ENCODE measurements at places on chromosomes 5 and 9.

GRCh38 chr9:136385015-136385414 lies 11.5 kb upstream of the CARD9 start:
- no peak for DNase-seq

DNA sequence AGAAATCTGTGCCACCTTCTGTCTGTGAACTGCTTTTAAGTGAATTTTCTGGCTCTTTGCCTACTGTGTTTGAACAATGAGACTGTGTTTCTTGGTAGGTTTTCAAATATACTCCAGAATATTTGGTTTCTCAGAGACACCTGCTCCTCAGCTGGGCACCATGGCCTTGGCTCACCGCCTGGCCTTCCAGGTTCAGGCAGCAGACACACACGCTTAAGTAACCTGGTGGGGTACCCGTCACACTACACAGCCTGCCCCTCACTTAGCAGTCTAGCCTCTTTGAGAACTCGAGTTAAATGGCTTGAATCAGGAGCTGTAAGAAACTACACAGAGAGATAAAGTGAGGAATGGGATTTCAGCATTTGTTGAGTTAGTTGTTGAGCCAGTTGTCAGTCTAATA lies 530.5 kb downstream of the MTRR start:
- DNase-seq = no peak

- DNase-seq = no peak
Observed at GRCh38 chr5:143271431-143271830, 132.1 kb downstream of the NR3C1 start.

- DNase-seq = no peak
Observed at GRCh38 chr9:93670208-93671019, 94.0 kb downstream of the PHF2 start.

GRCh38 chr9:134382733-134383132 lies 56.5 kb downstream of the RXRA start:
- no peak for DNase-seq

DNA sequence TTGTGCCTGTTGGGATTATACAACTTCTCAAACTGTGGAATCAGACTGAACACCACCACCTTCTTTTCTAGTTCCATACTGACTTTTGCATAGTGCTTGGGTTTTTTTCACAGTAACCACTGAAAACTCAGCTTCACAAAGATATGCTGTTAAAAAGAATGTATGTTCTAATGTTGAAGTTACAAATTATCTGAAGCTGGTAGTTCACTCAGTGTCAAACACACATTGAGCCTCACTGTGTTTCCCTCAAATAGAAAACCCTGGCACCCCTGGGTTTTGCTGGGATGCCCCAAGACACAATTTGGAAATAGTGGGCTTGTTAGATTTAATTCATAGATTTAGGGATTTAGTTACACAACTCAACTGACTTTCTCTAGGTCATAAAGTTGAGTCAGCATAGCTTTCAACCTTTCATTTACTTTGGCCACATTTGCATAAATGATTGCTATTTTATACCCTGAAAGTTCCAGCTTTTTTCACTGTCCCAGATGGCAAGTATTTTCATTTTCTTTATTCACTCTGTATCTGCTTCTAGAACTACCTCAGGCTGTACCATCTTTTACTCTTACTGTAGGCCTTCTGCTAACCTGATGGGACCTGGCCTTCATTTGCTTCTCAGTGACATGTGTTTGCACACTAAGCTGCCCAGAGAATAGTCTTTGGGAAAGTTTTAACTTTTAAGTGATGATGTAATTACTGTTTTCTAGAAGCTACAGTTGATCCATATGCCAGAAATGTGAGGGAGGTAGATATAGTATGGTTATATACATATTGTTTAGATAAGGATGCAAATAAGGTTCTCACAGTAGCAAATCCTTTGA lies 115.1 kb downstream of the CDC42SE2 start:
- no peak for DNase-seq

GRCh38 chr9:100222674-100223073 lies 123.6 kb downstream of the INVS start:
- DNase-seq = no peak

- no peak for DNase-seq
Observed at GRCh38 chr5:173888473-173889131, 453 bp downstream of the CPEB4 start.

DNA sequence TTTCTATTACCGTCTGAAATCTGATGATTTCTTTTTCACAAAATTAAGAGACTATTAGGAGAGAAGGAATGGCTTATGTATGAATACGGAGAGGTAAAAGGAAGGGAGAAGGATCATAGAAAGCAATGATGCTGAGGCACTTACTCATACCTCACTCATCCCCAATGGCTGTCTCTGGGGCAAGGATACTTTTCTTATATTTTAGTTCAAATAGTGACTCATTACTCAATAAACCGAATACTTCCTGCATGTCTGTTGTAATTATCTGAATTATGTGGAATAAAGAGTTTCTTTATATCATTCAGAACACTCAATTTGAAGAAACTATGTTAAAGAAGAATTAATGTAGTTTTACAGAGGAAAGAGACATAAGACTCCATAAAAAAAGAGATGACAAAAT lies 284.5 kb upstream of the NUDT12 start:
- DNase-seq = no peak

GRCh38 chr9:76490249-76490990 lies 31.4 kb downstream of the GCNT1 start:
- DNase-seq = no peak

DNA sequence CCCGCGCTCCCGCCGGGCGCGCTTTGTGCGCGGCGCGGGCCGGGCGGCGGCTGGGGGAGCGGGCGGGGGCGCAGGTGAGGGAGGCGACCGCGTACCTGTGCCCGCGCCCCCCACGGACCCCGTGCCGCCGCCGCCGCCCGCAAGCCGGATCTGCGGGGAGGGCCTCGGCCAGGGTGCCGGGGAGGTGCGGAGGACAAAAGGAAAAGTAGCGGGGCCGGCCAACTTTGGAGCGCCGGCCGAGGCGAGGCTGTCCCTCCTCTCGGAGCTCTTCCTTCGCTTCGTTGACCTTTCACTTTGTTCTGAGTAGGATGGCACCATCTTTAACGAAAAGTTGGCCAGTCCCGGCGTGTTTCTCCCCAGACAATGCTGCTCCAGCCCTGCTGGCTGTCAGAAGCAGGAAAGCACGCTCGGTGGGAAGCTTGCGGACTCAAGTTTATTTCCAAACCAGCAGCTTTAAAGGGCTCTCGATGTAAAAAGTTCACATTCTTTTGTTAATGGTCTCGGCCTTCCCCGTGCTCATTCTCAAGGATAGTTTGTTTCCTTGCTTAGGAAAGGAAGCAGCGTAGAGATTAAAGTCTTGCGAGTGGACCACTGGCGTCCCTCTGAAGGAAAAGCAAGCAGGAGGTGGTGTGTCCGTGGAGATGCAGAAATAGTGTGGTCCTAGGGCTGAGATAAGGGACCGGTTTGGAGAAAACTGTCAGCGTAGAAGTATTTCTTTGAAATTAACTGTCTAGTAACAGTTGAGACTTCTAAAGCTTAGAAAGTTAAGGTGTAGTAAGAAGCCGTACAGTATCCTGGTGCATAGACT lies 639 bp downstream of the EHMT1 start:
- no peak for DNase-seq

DNA sequence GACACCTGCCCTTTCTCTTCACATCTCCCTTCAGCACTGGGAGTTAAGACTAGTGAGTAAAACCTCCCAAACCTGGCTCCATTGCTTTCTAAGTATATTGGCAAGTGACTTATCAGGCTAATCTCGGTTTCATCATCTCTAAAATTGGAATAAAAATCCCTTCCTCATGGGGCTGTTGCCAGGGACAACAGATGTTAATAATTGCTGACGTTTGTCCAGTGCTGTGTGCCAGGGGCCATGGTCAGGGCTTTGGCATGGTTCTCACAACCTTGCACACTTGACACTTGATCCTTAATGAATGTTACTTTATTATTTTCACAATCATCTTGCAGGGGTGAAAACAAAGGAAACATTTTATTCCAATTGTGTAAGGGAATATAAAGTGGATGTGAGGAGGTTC lies 1262.0 kb upstream of the WWC1 start:
- DNase-seq = no peak

DNA sequence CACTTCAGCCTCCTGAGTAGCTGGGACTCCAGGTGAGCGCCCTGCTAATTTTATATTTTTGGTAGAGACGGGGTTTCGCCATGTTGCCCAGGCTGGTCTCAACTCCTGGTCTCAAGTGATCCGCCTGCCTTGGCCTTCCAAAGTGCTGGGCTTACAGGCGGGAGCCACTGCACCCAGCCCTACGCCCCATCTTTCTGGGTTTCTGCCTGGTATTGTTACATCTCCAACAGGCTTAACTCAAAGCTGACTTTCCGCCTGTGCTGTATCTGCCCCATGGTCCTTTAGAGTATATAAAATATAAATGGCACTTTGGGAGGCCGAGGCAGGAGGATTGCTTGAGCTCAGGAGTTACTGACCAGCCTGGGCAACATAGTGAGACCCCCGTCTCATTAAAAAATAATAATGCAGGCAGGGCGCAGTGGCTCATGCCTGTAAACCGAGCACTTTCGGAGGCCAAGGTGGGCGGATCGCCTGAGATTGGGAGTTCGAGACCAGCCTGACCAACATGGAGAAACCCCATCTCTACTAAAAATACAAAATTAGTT lies 36.5 kb upstream of the GLDC start:
- no peak for DNase-seq

DNA sequence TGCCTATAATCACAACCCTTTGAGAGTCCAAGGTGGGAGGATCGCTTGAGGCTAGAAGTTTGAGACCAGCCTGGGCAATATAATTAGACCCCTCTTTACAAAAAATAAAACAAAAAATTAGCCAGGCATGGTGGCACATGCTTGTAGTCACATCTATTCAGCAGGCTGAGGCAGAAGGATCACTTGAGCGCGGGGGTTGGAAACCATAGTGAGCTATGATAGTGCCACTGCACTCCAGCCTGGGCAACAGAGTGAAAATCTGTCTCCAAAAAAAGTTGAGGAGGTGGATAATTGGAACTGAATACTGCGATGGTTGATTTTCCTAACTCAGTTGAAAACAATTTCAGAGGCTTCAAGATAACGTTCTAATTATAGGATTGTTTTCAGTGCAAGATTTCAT lies 52.6 kb downstream of the EDIL3 start:
- DNase-seq = no peak

DNA sequence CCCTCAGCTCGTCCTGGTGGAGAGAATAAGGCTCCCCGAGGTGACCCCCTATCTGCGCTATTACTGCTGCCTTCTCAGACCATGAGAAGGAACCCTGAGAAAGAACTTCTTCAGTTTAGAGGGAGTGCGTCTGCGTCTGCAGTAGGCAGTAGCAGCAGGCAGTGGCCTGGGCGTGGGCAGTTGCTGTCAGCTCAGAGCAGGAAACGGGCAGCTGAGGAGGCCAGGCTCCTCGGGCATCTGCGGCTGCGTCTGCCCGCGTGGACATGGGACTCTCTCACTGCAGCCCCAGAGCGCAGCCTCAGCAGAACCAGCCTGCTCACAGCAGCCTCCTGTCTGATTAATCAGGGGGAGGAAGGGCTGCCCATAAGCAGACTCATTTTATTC lies 49.8 kb upstream of the FCN1 start:
- no peak for DNase-seq

GRCh38 chr5:112978836-112979235 lies 2.2 kb downstream of the DCP2 start:
- DNase-seq = no peak

DNA sequence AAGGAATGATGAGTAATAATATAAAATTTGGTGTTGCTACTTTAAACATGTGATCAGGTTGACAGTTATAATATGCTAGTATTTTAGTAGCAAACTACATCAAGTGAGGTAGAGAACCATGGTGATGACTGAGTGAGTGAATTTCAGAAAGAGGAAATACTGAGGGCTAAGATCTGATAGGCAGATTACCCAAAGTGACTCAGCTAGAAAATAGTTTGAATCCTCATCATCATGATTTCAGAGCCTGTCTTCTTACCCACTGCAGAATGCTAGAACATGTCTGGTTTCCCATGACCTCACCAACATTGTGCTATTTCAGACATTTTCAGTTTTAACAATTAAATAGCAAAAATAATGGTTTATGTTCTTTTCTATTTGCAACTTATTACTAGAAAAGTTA lies 602.1 kb downstream of the TAF11L14 start:
- no peak for DNase-seq

DNA sequence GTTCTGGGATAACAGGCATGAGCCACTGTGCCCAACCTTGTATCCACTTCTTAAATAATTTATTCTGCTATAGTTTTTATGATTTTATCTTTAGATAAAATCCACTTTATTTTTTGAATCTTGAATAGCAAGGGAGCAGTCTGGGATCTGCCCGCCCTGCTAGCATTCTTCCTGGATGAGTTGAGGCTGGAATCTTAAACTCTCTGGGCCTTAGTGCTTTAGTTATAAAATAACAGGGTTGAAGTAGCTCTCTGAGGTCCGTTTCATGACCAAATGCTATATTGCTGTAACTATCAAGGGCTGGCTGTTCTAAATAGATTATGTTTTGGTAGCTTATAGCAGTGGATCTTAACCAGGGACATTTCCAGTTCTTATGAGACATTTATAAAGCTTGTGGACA lies 20.8 kb downstream of the ACER2 start:
- DNase-seq = no peak

GRCh38 chr5:16467363-16468219 lies 2.0 kb upstream of the ZNF622 start:
- DNase-seq = no peak

GRCh38 chr9:97892421-97892820 lies 29.9 kb downstream of the TRMO start:
- no peak for DNase-seq

DNA sequence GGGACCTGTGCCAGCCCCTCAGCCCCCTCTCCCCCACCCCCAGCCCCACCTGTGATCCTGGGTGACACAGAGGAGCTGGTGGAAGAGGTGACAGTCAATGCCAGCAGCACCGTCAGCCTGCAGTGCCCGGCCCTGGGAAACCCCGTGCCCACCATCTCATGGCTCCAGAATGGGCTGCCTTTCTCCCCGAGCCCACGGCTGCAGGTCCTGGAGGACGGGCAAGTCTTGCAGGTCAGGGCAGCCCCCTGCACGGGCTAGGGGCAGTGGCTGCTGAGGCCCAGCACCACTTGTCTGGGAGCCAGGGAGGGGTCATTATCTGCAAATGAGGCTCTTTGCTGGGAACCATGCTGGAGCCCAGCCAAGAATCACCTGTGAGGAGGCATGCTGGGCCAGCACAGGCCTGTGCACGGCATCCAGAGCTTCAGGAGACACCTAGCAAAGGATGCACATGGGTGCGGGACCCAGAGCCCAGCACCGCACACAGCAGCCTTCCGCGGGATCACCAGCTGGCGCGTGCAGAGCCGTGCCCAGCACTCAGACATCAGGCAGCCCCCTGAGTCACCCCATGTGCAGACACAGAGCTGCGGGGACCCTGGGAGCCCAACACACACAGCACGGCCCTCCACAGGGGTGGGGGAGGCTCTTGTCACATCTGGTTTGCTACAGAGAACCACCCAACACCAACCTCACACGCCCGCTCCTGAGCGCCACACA lies 62.0 kb upstream of the ASS1 start:
- DNase-seq = no peak

- no peak for DNase-seq
Observed at GRCh38 chr9:28064241-28064815, 491.0 kb upstream of the C9orf72 start.

DNA sequence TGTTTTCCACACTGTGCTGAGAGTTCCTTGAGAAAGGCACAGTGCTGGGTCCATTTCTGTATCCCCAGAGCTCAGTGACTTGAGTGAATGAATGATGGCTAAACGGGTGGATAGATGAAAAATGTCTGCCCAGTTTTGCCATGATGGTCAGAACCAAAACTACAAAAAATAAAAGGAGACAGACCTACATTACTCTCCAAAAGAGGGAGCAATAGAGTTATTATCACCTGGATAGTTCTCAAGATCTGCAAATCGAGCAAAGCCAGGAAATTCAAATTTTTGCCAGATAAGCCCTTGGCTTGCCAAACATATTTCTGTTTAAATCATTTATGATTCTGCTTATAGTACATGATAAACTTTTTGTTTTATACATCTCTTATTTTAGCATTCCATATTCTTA lies 214.2 kb upstream of the ZNF462 start:
- no peak for DNase-seq
